Subcutaneous preadipocyte (primary cell): ENCODE measurements at places on chromosomes 7 and 10. TPM values are rescaled to one million over a fixed set of nuclear protein-coding genes. Genes with fewer than 3 reads are reported as not detected.

Gene FAM180A
- 60.6 and 73.5 TPM in 2 replicates for total RNA-seq

Gene GJD4
- not detected in 2 replicates for total RNA-seq

Gene UPP1
- 10.6 and 12.9 TPM in 2 replicates for total RNA-seq

Gene LMOD2
- not detected in 2 replicates for total RNA-seq

Gene PARP12
- 20.6 and 20.9 TPM in 2 replicates for total RNA-seq

Gene IFT22
- total RNA-seq, result 18.0 and 23.5 TPM in 2 replicates

Gene MACROH2A2
- total RNA-seq, result 4.3 and 6.2 TPM in 2 replicates
